T-helper 17 cell (primary cell): ENCODE measurements at places on chromosomes 4 and X.

GRCh38 chrX:15864629-15865028 is 10.0 kb upstream of the AP1S2 start:
- no peak overlapping the region for H3K4me3 ChIP-seq
- H3K4me1 ChIP-seq = no peaks in the 10 kb centered on the region
- no peaks in the 10 kb centered on the region for H3K36me3 ChIP-seq

DNA sequence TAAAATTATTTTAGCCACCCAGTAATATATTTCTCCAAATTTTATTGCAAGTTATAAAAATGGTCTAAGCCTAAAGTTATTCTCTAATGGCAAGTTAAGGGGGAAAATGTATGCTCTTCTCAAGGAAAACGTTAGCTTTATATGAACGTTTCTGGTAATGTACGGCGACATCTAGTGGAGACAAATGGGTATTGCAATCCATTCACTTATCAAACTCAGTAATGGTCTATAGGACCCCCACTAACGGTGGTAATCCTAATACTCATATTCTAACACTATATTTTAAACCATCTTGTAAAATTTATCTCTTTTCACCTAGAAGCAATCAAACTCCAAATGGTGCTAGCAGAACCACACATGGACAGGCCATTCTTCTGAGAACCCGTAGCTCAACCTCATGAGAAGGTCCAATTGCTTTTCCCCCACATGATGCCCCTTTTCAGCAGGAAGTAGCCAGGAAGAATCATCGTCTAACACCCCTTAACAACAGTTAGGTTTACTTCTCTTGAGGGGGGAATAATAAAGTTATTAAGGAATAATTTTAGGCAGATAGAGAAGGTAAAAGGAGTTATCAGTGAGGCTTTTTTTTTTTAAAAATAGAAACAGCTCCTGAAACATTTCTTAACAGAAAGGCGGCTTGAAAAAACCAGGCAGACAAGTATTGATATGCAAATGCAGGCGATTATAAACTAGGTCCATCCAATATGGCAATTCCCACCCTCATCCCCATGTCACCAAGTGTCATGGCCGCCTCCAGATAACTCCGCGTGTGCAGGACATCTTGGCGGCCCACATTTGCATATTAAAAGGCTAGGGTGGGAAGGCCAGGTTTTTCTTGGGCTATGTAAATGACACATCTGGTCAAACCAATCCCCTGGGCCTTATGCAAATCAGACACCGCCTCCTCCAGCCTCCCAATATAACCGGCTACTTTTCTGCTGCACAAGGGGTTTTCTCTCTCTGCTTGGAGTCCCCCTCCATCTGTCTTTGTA is 35.0 kb downstream of the NUDT11 start:
- no peaks in the 10 kb centered on the region for H3K4me1 ChIP-seq
- H3K27me3 ChIP-seq = no peaks in the 10 kb centered on the region
- no peak overlapping the region for H3K27ac ChIP-seq
- H3K4me3 ChIP-seq = no peak overlapping the region
- DNase-seq = no peak

DNA sequence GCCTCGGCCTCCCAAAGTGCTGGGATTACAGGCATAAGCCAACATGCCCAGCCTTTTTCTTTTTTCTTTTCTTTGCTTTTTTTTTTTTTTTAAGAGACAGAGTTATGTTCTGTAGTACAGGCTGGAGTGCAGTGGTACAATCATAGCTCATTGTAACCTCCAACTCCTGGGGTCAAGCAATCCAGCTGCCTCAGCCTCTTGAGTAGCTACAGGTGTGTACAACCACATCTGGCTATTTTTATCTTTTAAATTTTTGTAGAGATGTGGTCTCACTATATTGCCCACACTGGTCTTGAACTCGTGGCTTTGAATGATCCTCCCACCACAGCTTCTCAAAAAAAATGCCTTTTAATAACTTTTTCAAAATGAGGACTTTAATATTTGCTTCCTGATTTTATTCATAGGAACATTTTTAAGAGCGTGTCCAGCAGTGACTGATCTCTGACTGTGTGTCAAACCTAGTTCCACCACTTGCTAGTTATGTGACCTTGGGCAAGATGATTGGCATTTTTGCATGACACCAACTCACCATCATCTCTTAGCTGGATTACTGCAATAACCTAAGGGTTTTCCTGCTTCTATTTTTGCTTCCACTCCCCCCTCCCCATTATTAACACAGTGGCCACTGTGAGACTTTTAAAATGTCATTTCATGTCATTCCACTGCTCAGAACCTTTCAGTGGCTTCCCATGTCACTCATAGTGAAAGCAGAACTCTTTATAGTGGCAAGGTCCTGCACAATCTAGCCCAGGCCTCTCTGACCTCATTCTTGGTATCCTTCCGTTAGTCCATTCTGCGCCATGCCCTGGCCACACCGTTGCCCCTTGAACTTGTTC is 4.5 kb upstream of the TNIP3 start:
- no peak for DNase-seq
- peaks cover 19% of the 10 kb centered on the region for H3K4me1 ChIP-seq
- H3K4me3 ChIP-seq = no peak overlapping the region

- peaks cover 14% of the 10 kb centered on the region for H3K4me1 ChIP-seq
- peak overlapping the region; percentile 95 for H3K4me3 ChIP-seq
- peaks cover 2% of the 10 kb centered on the region for H3K36me3 ChIP-seq
- DNase-seq = peak; percentile 32
These were observed 553 bp downstream of the SEPTIN6 start for GRCh38 chrX:119692191-119693039.

- H3K36me3 ChIP-seq = no peaks in the 10 kb centered on the region
- no peak overlapping the region for H3K27ac ChIP-seq
- DNase-seq = no peak
- no peak overlapping the region for H3K4me3 ChIP-seq
- H3K27me3 ChIP-seq = no peaks in the 10 kb centered on the region
These were observed 7.2 kb downstream of the GNRHR start for GRCh38 chr4:67746797-67747495.

- H3K4me3 ChIP-seq = no peak overlapping the region
- no peak overlapping the region for H3K27ac ChIP-seq
- H3K27me3 ChIP-seq = no peaks in the 10 kb centered on the region
- no peaks in the 10 kb centered on the region for H3K36me3 ChIP-seq
- DNase-seq = no peak
- H3K4me1 ChIP-seq = no peaks in the 10 kb centered on the region
These were observed 1491.8 kb upstream of the IGFBP7 start for GRCh38 chr4:58602022-58602421.

GRCh38 chr4:180333162-180333561 is 1910.0 kb upstream of the TENM3 start:
- H3K27ac ChIP-seq = no peak overlapping the region
- H3K36me3 ChIP-seq = no peaks in the 10 kb centered on the region
- no peaks in the 10 kb centered on the region for H3K4me1 ChIP-seq
- no peak overlapping the region for H3K4me3 ChIP-seq

DNA sequence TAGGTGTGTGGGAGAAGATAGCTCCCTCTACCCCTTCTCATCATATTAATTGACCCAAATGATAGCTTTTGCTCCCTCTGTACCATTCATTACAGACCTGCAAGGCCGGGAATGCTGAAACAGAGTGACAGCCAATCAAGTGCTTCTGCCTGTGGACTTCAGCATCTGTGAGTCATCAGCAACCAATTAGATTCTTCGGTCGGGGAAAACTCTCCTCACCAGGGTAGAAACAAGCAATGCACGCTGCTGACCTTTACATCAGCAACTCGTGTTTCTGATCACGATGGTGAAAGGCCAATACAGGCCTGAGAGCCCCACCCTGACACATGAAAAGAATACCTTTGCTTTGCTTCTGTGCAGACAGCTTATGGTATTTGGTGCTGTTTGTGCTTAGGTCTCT is 347.2 kb upstream of the DDX53 start:
- H3K27ac ChIP-seq = no peak overlapping the region
- no peak for DNase-seq
- no peaks in the 10 kb centered on the region for H3K27me3 ChIP-seq
- H3K4me1 ChIP-seq = no peaks in the 10 kb centered on the region
- H3K36me3 ChIP-seq = no peaks in the 10 kb centered on the region

GRCh38 chrX:43718546-43718945 is 62.4 kb downstream of the MAOA start:
- no peaks in the 10 kb centered on the region for H3K36me3 ChIP-seq
- no peak overlapping the region for H3K27ac ChIP-seq
- no peaks in the 10 kb centered on the region for H3K4me1 ChIP-seq
- no peaks in the 10 kb centered on the region for H3K27me3 ChIP-seq
- DNase-seq = no peak

DNA sequence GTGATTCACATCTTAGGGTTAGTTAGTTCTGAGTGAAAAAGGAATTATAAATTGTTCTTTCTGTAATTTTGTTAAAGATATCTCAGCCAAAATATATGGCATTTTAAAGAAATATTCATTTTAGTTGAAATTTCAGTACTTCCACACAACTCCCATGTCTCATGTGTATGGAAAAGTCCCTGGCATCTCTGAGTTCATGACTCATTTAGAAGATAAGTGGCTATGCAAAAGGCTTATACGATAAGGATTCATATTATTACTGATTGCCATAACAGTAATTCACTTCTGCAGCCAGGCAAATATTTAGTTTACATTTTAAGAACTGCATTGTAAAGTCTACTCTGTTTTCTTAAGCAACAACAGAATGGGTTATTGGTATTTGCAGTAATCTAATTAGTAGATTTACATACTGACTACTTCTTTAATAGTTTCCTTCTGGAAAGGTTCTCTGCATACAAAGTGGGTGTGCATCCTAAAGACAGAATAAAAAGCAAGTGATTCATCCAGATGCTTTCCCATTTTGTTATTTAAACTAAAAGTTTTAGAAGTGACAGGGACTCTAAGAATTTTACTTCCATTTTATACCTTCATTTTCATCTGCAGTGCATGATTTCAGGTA is 682.4 kb upstream of the PABPC4L start:
- H3K4me3 ChIP-seq = no peak overlapping the region
- H3K27ac ChIP-seq = no peak overlapping the region
- no peaks in the 10 kb centered on the region for H3K27me3 ChIP-seq
- H3K4me1 ChIP-seq = no peaks in the 10 kb centered on the region
- DNase-seq = no peak
- H3K36me3 ChIP-seq = no peaks in the 10 kb centered on the region

DNA sequence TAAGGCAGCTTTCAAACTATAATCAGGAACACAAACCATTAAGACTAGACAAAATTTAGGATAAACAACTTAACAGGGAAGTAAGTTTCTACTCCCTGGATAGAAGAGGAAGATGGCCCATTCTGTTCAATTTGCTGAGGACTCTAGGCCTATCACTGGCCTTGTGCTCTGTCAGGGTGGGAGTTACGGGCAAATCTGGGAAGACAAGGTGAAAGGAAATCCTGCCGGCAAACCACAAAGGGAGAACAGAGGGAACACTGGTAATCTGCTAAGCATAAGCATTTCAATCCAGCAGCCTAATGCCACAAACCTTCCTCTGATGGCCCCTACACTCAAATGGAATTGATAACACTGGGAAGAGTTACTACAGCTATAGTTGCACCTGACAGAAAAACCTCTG is 8.3 kb downstream of the GPR82 start:
- peaks cover 15% of the 10 kb centered on the region for H3K4me1 ChIP-seq
- H3K27me3 ChIP-seq = no peaks in the 10 kb centered on the region
- no peak overlapping the region for H3K27ac ChIP-seq
- H3K4me3 ChIP-seq = no peak overlapping the region
- H3K36me3 ChIP-seq = peaks cover 2% of the 10 kb centered on the region
- no peak for DNase-seq

DNA sequence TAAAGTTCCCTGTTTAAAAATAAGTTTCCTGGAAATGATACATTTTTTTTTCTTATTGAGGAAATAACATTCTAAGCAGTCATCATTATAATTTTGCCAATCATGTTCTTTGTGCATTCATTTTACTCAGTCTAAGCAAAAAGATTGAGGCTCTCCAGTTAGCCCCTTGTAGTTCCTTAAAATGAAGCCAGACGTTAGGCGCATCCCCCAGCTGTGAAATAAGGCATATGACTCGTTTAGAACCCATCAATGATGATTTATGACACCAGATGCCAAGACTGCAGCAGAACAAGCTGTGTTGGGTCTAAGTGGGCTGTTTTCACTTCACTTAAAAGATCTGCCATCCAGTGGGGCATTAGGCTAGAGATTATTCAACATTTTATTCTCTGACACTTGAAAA is 17.0 kb downstream of the PDGFC start:
- no peak for DNase-seq
- no peaks in the 10 kb centered on the region for H3K4me1 ChIP-seq
- H3K4me3 ChIP-seq = no peak overlapping the region

DNA sequence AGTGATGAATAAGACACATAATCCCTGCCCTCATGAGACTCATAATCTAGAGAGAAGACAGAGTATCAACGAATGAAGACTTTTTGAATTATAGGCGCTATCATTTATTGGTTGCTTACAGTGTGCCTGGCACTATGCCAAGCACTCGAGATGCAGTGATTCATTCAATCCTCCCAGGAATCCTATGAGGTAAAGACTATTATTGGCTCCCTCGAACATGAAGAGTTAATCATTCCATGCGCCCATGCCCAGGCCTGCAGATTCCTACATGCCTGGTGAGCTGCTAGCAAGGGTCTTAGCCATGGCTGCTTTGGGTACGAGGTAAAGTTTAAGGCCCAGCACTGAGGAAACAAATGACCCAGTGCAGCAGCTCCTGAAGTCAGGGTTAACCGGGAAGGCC is 47.0 kb downstream of the TEX13B start:
- H3K36me3 ChIP-seq = no peaks in the 10 kb centered on the region
- DNase-seq = no peak
- H3K4me3 ChIP-seq = no peak overlapping the region
- no peaks in the 10 kb centered on the region for H3K4me1 ChIP-seq
- H3K27me3 ChIP-seq = peaks cover 8% of the 10 kb centered on the region

DNA sequence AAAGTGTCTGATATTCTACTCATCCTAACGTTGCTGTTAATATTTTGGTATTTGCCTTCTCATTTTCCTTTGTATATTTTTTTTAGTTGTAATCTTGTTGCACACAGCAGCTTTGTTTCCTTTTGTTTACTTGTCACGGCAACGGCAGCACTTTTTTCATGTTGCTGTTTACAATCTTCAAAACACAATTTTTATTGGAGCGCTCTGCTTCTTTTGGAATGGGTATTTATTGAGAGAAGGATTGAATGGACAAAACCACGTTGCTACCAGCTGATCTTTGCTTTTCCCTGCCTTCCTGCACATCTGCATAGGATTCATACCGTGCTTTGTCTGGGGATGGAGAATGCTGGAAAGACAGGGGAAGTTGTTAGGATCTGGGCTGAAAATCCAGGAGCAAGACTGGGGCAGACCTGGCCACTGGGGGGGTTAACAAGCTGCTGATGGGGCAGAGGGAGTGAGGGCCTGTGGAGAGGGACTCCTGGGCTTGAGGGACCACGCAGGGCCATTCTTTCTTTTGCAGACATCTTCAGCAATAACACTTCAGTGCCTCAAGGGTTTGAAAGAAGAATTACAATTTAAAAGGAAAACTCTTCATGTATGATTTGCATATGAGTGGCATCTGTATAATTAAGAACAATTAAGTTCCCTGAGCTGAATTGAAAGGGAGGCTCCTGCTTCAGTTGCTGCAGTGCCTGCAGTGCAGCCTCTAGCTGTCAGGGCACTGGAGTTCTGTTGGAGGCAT is 69.8 kb downstream of the TMEM131L start:
- peaks cover 2% of the 10 kb centered on the region for H3K36me3 ChIP-seq
- H3K27me3 ChIP-seq = no peaks in the 10 kb centered on the region
- DNase-seq = no peak
- peak overlapping the region; percentile 97 for H3K27ac ChIP-seq
